IMR-90 (cell line): ENCODE measurements at places on chromosomes 12 and 14. TPM values are rescaled to one million over a fixed set of nuclear protein-coding genes. Genes with fewer than 3 reads are reported as not detected.

DNA sequence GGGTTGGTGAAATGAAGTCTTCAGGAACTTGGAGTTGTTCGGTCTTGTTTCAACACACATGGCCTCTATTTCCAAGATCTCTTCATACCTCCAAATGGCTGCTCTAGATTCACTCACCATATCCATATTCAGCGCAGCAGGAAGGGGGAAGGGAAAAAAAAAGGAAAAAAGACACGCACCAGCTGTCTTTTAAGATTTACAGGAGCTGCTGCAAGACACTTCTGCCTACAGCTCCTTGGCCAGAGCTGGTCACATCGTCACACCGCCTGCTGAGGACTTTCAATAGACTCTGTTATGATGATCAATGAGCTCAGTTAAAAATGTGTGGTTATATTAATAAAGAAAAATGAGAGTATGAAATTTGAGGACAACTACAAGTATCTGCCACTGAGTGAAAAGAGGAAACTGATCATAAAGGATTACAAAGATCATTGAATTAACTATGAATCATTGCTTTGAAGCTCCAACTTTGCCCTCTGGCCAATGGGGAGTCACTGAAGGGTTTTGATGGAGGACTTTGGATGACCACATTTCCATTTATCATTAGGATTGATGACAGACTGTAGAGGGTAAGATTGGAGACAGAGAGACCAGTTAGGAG, 182.1 kb upstream of the HMGA2 start:
- no peak for DNase-seq

DNA sequence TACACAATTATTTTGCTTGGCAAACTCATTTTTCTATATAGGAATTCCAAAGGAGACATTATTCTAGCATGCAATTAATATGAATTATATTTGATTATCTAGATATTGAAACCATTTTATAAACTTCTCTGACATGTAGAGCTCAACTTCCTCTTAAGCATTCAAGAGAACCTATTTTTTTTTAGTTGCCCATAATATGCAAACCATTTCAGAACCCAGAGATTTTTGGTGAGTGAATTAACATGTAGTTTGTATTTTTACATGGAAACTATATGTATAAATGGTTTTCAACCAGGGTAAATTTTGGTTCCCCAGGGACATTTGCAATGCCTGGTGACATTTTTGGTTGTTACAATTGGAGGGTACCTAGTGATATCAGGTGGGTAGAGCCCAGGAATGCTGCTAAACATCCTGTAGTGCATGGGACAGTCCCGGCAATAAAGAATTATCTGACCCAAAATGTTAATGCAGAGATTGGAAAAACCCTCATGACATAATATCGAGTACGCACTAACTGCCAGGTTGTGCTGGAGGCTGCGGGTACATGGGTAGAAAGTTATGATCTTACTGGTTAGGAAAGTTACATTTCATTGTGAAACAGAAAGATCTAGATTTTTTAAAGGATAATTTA, 338.9 kb upstream of the GARIN2 start:
- DNase-seq, result no peak

TSPAN8 gene
- not detected in 2 replicates for total RNA-seq

DTX1 gene
- total RNA-seq, result not detected in 2 replicates

- no peak for DNase-seq
These were observed 238.2 kb downstream of the NELL2 start for GRCh38 chr12:44637875-44638274.

SERPINA9 gene
- under 0.01 and 0.18 TPM in 2 replicates for total RNA-seq

DNA sequence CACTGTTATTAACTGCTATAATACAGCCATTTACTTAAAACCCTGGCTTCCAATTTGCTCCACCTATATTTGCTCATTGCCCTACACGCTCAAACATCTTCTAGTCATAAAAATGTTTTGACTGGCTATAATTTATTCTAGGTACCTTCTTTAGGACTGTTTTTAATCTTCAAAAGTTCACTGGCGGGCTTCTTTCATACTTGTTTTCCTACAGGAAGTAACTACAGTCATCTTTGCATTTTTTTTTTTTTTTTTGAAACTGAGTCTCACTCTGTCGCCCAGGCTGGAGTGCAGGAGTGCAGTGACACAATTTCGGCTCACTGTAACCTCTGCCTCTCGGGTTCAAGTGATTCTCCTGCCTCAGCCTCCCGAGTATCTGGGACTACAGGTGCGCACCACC, 32.5 kb downstream of the MPHOSPH9 start:
- DNase-seq, result no peak

DNA sequence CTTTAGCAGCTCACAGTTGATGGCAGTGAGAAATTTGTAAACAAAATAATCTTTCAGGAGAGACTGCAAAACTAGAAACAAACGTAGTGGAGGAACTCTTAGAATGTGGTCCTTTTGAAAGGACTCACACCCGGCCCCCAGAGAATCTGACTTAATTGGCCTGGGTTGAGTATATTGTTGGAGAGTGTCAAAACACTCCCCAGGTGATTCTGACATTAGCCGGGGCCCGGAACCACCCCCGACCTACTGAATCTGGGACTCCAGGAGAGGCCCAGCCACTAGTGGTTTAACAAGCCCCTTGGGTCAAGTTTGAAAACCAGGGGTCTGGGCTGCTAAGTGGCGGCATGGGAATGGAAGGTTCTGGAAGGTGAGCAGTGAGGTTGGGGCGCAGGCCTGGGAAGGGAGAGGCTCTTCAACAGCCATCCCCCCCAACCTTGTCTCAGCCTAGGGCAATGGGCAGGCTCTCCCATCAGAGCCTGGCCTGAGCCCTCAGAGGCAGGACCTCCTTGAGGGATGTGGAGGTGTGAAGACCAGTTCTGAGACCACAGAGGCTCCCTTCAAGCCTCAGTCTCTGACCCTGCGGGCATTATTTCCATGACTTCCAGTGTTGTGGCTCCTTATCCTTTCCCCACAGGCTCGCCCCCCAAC, 1.1 kb upstream of the ELK3 start:
- no peak for DNase-seq

UTP20 gene
- total RNA-seq, result 22.0 and 29.7 TPM in 2 replicates

- DNase-seq, result no peak
These were observed 335.3 kb downstream of the NPAS3 start for GRCh38 chr14:33273978-33274377.

- DNase-seq, result no peak
These were observed 73.8 kb upstream of the ARID2 start for GRCh38 chr12:45655743-45656142.

PLEKHG7 gene
- under 0.01 TPM in 1 of 2 replicates, not detected in the other for total RNA-seq

DNA sequence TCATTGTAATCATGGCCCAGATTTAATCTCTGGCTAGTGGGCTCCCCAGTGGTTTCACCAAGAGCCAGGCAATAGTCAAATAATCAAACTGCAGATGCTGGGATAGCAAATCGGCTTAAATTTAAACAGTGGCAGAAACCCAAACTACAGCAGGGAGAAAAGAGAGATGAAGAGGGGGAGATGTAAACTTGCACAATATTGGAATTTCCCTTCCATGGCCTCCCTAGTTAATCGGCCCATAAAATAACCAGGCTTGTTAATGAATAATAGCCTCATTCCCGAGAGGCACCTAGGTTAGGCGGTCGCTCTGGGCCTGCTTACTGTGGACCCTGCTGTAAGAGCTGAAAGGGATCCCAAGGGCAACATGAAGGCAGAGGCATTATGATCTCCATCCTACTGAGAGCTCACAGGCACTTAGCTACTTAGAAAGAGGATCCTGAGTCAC, 116.2 kb downstream of the NUAK1 start:
- DNase-seq, result peak; percentile 80

GRCh38 chr14:81264671-81265070, 43.9 kb upstream of the GTF2A1 start:
- no peak for DNase-seq

KCNA5 gene
- total RNA-seq, result not detected in 2 replicates

GRCh38 chr14:68820119-68820518, 27.3 kb upstream of the ZFP36L1 start:
- no peak for DNase-seq
